Fibroblast of skin of left quadriceps (primary cell): ENCODE measurements at places on chromosomes 3 and 15.

DNA sequence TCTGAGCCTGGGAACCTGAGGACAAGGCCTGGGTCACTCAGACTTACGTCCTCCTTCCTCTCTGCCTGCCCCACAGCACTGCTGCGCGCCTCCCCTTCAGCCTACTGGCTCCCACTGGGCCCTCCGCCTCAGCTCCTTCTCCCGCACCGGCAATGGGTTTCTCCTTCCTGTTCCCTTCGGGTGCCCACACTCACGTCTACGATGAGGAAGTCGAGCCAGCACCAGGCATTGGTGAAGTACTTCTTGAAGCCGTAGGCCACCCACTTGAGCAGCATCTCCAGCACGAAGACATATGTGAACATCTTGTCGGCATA, 70.0 kb downstream of the EXOG start:
- DNase-seq: no peak

- no peak for DNase-seq
Observed at GRCh38 chr15:67415181-67415580, 105.8 kb upstream of the C15orf61 start.

- no peak for DNase-seq
Observed at GRCh38 chr15:72912996-72913395, 129.4 kb upstream of the ADPGK start.

- peak; percentile 41 for DNase-seq
Observed at GRCh38 chr3:187678726-187679268, 8.6 kb upstream of the SST start.

- peak; percentile 80 for DNase-seq
Observed at GRCh38 chr15:52021128-52021671, 2.2 kb downstream of the MAPK6 start.

DNA sequence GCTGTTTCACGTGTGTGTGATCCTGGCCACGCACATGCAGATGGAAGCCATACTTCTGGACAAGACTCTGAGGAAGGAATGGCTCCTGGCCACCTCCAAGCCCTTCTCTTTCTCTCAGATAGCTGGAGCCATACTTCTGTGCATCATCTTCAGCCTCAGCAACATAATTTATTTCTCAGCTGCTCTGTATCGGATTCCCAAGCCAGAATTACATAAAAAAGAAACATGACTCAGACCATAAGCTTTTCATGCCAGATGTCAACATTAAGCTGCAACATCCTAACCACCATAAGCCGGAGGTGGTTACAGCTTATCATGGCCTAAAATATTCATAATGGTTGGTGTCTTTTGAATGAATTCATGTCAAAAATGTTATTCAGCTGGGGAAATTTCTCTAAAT, 10.6 kb upstream of the KIF23 start:
- peak; percentile 90 for DNase-seq

GRCh38 chr3:73433687-73434086, 191.1 kb downstream of the PDZRN3 start:
- DNase-seq: no peak

DNA sequence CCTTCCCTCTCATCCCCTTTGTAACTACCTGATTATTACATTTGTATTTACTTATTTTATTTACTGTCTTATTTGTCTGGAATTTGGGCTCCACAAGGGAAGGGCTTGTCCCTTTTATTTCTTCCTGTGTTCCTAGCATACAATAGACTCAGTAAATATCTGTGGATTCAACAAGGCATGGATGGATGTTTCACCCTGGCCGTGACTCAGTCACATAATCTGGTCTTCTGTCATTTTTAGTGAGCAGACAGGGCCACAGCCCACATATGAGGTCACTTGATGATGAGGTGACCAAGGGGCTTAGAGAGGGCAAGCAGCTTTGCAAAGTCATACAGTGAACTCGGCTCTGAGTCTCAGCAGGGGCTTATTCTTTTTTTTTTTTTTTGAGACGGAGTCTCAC, 7.8 kb upstream of the DAG1 start:
- DNase-seq: no peak

GRCh38 chr3:171564748-171565480, 104.7 kb upstream of the TNIK start:
- DNase-seq: no peak

GRCh38 chr3:188974856-188975599, 196.7 kb upstream of the TPRG1 start:
- DNase-seq: no peak

DNA sequence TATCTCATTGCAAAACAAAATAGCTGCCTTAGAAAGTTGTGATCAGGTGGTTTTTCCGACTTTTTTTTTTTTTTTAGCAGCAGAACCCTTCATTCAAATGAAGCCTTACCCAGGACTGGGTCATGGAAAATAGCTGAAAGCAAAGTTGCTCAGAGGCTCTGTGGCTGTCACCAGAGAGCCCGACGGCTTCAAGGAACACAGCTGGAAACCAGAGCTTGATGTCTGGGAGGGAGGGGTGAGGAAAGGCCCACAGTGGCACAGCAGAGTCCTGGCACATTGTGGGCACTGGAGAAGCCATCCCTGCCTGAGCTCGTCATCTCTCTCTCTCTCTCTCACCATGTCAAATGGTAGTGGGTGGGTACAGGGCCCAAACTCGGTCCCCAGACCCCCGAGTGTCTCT, 77.5 kb downstream of the RPN1 start:
- no peak for DNase-seq
